Activated T-cell treated with anti-CD3 and anti-CD28 coated beads for 4 hours (primary cell): ENCODE measurements at places on chromosomes 3 and 15.

DNA sequence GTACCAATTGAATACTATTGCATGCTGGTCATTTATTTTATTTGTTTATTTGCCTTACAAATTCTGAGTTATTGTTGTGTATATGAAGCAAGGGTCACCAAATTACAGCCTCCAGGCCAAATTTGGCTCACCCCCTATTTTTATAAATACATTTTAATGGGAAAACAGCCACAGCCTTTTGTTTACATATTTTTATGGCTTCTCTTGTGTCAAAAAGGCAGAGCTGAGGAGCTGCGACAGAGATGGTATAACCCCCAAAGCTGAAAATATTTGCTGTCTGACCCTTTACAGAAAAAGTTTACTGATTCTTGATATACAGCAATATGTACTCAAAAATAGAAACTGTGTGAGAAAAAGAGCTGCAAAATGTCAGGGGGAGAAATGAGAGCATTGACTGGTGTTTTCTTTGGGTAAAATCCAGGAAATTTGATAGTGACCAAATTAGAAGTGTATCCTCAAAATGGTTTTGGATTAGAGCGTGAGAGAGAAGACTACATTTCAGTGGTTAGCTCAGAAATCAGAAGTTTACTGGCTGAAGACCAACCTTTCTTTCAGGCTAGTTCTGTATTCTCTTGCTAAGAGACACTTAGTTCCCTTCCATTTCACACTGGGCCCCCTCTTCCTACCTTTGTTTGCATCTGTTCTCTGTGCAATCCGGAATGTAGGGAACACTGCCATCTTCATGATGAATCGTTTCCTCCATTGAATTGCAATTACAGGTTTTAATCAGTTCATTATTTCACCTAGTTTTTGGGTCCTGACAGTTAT lies 757.8 kb downstream of the AGBL1 start:
- no peak for DNase-seq

GRCh38 chr3:126447456-126448106 lies 28.1 kb downstream of the ZXDC start:
- DNase-seq = no peak

- DNase-seq = no peak
Measured at GRCh38 chr15:39591141-39591895, 10.4 kb downstream of the THBS1 start.

DNA sequence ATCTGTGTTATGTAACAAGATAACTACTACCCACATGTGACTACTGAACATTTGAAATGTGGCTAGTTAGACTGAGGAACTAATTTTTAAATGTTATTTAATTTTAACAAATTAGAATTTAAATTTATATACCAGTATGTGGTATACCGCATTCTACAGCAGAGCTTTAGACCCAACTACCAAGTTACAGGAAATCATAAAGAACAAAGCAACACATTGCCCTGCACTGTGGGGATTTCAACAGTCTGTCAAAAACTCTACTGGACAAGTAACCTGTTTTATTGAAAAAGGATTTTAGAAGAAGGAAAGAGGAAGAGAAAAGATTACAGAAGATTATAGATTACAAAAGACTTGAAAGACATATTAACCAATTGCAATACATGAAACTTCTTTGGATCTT lies 64.9 kb downstream of the DPH6 start:
- DNase-seq = no peak

GRCh38 chr3:127488141-127488672 lies 102.3 kb downstream of the TPRA1 start:
- DNase-seq = no peak

- no peak for DNase-seq
Measured at GRCh38 chr15:77620297-77620696, 12.4 kb downstream of the LINGO1 start.

DNA sequence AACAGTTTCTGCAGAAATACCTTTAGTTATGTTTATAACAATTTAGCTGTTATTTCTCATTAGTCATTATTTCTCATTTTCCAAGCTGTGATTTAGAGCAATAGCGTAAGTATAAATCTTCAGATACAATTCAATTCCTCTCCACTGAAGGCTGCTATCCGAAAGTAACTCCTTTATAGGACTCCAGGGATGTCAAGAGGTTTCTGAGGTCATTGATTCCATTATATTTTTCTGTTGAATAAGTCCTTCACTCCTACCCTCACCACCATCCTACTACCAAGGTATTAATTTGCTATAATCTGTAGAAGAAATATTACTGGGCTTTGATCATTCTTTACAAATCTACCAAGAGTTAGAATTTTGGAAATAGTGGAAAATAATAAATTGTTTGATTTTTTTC lies 285.7 kb downstream of the CADM2 start:
- no peak for DNase-seq

DNA sequence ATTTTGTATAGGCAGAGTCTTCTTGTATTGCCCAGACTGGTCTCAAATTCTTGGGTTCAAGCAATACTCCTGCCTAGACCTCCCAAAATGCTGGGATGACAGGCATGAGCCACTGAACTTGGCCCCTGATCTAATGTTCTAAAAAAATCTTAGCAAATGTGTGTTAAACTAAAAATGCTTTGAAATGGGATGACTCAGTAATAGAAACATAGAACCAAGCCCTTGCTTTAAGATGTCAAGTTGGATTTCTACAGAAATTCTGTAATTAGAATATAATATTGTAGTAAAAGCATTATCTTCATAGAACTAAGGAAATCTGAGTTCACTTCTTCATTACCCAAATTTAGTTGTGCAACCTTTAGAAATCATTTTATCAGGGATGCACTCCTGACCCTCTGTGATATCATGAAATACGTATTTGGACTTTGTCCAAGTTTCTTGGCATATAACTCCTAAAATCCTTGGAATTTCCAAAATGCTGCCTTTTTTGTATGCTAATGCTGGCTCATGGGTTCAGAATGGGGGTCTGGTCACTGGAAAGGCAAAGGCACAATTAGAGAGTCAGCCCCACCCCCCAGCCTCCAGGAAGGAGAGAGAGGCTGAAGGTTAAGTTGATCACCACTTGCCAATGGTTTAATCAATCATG lies 217.3 kb downstream of the TP63 start:
- no peak for DNase-seq

DNA sequence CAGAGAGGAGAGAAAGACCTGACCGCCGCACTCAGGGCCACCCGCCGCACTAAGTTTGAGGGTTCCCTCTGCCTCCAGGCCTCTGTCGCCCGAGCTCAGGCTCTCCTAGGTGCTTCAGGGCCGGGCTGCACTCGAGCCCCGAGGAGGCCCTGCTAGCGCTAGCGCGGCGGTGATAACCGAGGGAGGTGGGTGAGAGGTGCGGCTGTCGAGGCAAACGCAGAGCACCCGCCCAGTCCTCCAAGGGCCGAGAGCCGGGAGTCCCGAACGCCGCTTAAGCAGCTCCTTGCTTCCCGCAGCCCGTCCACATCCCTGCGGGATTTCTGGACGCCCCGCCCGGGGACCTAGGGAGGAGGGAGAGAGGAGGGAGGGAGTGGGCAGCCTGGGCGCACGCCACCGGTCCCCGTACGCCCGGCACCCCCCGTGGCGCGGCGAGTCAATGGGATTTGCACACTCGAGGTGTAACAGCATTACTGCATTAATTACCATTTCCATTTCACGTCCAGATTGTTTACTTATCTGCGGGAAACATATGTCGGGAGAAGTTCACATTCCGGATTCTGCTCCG lies 6.8 kb downstream of the SOX14 start:
- DNase-seq = no peak

- DNase-seq = no peak
Measured at GRCh38 chr3:29871087-29871486, 590.2 kb downstream of the RBMS3 start.

GRCh38 chr3:25586553-25586952 lies 78.2 kb downstream of the TOP2B start:
- DNase-seq = no peak

DNA sequence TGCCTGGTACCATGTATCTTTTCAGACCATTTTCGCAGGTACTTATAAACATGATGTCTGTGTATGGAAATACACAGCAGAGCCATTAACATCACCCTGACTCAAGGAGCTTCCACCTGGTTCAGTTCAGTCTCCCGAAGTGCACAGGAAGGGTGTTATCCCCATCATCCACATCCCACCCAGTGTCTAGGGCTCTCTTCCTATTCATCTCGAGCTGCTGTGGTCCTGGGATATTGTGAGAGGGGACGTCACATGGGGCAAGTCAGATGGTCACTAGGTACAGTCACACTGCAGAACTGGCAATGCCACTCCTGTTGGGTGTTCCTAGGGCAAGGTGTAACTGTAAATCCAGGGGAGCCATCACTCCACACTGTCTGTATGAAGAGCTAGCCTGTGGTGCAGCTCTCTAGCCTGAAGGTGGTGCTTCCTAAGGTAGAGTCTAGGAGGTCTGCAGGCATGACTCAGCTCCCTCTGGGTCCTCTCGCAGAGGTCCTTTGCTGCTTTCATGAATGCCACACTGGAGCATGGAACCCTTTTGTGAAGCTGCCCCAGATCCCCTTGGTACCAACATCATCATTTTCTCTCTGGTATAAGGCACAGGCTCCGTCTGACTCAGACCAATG lies 13.9 kb downstream of the ISLR2 start:
- no peak for DNase-seq

DNA sequence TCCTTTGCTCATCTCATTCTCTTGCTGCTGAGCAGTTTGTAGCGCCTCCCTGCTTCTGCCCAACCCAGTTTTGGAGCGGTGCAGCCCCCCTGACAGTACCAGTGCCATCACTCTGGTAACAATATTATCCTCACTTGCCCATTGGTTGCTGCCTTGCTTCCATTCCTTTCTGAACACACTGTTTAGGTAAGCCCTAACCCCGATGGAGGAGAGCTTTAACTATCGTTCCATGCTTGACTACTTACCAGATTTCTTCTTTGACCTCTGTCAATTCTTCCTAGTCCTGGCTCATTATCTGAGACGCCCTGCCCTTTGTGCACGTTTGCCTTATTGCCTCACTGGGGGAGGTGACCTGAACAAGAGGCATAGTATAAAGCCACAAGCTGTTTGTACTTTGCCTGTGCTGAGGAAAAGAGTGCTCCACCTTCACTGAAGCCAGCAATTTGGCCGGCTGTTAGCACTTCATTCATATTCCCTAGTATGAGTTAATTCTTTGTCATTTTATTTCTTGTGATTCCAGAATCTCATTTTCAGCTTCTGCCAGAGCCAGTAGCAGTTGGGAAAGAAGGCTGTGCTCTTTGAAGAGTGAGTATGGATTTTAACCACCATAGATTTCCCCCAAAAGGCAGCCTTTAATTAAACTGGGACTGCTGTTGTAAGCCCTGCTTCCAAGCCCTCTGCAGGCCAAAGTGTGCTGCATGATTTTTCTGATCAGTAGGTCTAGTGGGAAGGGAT lies 11.9 kb downstream of the ABHD6 start:
- DNase-seq = no peak

- no peak for DNase-seq
Measured at GRCh38 chr3:113534365-113534764, 2.0 kb downstream of the SIDT1 start.

DNA sequence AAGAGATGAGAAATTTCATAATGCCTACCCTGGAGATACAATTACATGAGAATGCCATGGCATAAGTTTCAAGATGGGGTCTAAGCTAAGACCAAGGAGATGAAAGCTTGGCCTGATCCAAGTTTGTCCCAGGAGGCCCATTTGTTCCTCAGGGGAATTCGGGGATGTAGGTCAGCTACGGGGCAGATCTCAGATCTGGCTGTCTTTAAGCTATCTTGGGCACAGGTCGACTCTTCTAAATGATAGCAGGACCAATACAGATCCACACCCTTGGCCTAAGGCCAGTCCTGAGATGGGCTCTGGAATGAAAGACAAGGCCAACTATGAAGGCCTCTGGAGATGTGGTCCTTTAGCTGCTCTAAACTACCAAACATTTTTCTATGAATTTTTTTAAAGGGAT lies 16.6 kb downstream of the ABI3BP start:
- DNase-seq = no peak

DNA sequence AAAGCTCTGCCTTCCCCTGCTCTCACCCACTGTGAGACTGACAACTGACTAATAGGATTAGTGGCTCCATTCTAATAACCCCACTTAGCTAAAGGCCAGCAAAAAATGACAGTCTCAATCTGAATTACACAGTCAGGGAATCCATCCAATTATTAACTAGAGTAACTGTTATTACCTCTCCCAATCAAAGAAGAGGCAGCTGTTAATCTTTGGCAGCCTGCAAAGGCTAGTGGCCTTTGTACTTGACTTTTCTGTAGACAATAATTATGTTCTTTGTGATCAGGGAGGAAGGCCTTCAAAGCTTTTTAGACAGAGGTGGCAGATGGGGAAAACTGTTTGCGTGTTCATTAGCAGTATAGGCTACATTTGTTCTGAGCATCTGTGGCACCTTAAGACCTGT lies 177.7 kb downstream of the ISL2 start:
- no peak for DNase-seq

GRCh38 chr3:73621388-73621787 lies 3.4 kb downstream of the PDZRN3 start:
- no peak for DNase-seq

GRCh38 chr15:59329091-59329490 lies 43.6 kb downstream of the MYO1E start:
- DNase-seq = no peak

DNA sequence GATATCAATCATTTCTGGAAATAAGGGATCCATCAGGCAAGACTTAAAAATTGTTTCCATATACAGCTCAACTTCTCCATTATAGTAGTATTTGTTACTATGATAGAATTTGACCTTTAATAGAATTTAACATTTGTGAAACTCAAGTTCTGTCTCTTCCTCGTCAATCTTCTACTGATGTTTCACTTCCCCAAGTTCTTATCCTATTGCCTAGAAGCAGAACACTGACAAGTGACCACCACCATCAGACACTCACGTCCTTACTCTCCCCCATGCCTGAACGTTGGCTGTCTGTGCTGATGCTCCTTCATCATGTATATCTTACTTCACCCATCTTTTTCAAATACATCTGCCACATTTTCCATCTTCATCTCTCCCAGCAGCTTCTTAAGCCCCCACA lies 26.6 kb upstream of the TAFA4 start:
- DNase-seq = no peak

GRCh38 chr3:105022813-105023212 lies 343.9 kb upstream of the ALCAM start:
- no peak for DNase-seq

DNA sequence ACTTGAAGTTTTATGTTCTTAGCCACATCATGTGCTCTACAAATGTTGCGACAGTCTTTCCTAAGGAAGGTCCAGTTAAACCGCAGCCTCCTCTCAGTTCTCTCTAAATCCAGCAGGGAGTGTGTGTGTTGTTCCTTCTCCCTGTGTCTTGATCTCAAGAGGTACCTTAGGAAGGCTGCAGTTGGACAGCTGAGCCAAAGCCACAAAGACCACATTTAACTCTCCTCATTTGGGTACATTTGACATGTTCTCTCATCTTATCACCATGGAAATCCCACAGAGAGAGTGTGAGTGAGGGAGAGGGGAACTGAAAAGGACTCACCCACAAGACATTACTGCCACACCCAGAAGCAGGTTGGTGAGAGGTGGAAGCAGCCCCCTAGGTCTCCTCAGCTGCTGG lies 79.5 kb downstream of the CD200R1L start:
- DNase-seq = no peak

DNA sequence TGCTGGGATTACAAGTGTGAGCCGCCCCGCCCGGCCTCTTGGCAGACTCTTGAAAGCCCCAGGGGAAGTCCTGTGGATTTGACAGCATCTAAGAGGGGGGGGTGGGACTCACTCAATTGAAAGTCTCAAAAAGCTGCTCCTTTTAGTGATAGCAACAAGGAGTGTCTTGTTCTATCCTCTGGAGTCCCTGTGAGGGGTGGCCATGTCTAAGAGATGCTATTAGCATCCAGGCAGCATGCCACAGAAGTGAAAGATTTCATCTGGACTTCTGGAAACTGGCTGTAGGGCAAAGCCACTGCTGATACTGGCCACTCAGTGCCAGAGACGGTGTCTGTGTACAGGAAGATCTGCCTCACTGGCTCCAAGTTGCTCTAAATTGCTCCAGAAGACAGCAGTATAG lies 74.0 kb downstream of the DHX36 start:
- no peak for DNase-seq
